ENCODE measurements at places on chromosomes 16 and 17. TPM values are rescaled to one million over a fixed set of nuclear protein-coding genes. Genes with fewer than 3 reads are reported as not detected.

The ALDH3A1 gene
- total RNA-seq: 0.33 TPM

The SF3B3 gene
- 185 TPM for total RNA-seq

The ZPBP2 gene
- not detected for total RNA-seq

The ZNF821 gene
- 6.1 TPM for total RNA-seq

The OSBPL7 gene
- total RNA-seq: 18.1 TPM

The TRPV3 gene
- total RNA-seq: 0.65 TPM

The FAHD1 gene
- total RNA-seq: 77.9 TPM

The CLEC18B gene
- total RNA-seq: 20.9 TPM

The TBC1D3B gene
- total RNA-seq: 1.8 TPM

The CTRL gene
- total RNA-seq: 0.38 TPM

The TP53TG3B gene
- not detected for total RNA-seq

The GRIN2C gene
- total RNA-seq: 0.13 TPM

The SGCA gene
- not detected for total RNA-seq

The SHISA9 gene
- total RNA-seq: 4.7 TPM

The KRT17 gene
- total RNA-seq: 2.3 TPM

The GPT2 gene
- total RNA-seq: 23.1 TPM

The APOH gene
- total RNA-seq: not detected

The NOD2 gene
- total RNA-seq: not detected

The OTOP2 gene
- total RNA-seq: not detected

The KRTAP4-9 gene
- total RNA-seq: not detected

The STH gene
- not detected for total RNA-seq

The SYCE1L gene
- 2.0 TPM for total RNA-seq

The TRAF7 gene
- total RNA-seq: 96.6 TPM

The KRTAP9-1 gene
- total RNA-seq: not detected

The MYH1 gene
- total RNA-seq: not detected

The AATK gene
- 0.89 TPM for total RNA-seq

The NOXO1 gene
- not detected for total RNA-seq

The RAB11FIP4 gene
- 2.6 TPM for total RNA-seq

The HBQ1 gene
- total RNA-seq: 4.9 TPM

The ADGRG3 gene
- total RNA-seq: not detected

The SEPTIN12 gene
- total RNA-seq: not detected

The HAS3 gene
- 1.0 TPM for total RNA-seq

The DLX4 gene
- not detected for total RNA-seq

The MYH4 gene
- not detected for total RNA-seq

The C16orf90 gene
- total RNA-seq: not detected

The NPIPA5 gene
- 2.0 TPM for total RNA-seq

The NOG gene
- total RNA-seq: 37.2 TPM

The NHLRC4 gene
- 2.0 TPM for total RNA-seq

The KRTAP9-4 gene
- total RNA-seq: not detected

The UTP4 gene
- 36.8 TPM for total RNA-seq

The GINS2 gene
- 1.8 TPM for total RNA-seq

The TMC8 gene
- under 0.01 TPM for total RNA-seq

The CDYL2 gene
- total RNA-seq: 4.7 TPM

The KRTAP17-1 gene
- 0.33 TPM for total RNA-seq

The AURKB gene
- total RNA-seq: 163 TPM

The CFAP119 gene
- 4.8 TPM for total RNA-seq

The CCL1 gene
- not detected for total RNA-seq

The PLLP gene
- total RNA-seq: 9.6 TPM

The RAB26 gene
- total RNA-seq: 0.65 TPM

The PRAC1 gene
- total RNA-seq: not detected

The SDR42E1 gene
- total RNA-seq: 5.5 TPM

The WFDC1 gene
- total RNA-seq: 0.63 TPM
